ENCODE measurements at places on chromosomes 2 and 18.

DNA sequence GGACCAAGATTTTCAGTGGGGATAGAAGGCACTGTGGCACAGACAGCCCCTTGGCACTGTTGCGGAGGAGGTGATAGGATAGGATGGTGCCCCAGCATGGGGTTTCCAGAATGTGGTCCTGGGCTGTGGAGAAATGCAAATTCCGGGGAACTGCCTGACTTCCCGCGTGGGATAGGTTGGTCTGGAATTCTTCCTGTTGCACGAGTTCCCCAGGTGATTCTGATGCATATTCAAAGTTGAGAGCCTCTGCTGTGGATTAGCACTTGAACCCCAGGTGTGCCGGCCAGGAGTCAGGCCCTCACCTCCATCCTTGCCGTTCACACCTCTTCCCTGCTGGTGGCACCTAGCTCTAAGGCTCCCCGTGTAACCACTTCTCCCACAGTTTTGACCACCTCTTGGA lies 15.5 kb downstream of the NCK2 start:
- no peak for DNase-seq

DNA sequence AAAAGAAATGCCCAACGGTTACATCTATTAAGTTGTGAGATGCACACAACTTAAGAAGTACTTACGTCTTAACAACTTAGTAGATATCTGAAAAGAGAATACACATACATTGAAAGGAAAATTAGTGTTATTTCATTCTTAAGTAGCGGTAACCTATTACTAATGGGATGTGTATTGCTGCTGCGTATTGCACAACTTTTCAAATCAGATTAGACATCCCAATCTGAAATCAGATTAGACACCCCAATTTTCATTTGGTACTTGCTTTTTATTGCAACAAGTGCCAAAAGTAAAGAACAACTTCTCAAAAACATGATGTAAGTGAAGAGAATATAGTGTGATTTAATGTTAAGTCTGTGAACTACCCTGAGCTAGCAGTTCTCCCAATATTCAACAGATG lies 155.5 kb downstream of the DSC3 start:
- DNase-seq = no peak

- DNase-seq = no peak
Observed at GRCh38 chr2:239019183-239019581, 171.3 kb downstream of the TWIST2 start.

DNA sequence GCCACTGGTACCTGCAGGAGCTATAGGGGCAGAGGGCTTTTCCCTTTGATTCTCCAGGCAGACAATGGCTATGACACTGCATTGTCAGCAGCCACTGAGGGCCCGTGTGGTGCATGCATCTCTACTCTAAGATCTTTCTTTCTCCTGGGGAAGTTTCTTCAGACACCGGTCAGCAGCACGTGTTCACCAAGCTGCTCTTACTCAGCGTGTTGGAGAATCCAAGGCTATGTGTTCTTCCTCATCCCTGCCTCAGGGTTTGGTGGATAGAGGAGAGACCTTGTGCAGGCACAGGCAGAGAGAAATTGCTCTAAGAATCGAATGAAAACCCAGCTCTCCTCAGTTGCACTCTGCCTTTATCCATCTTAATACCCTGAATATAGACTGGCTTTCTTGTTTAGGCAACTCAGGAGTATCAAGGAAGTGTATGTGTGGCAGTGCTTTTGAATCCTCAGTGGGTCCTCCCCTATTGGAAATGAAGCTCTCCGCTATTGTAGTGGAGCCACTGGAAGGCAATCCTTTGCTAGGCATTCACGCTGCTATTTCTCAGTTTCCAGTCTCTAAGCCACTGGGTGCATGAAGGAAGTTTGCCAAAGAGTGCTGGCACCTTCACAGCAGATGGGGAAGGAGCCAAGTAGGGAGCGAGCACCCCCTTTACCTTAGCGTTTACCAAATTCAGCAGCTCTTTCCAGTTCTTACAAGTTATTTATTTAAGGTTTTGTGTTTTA lies 86.9 kb upstream of the EML6 start:
- no peak for DNase-seq

- DNase-seq = no peak
Observed at GRCh38 chr2:185484602-185485001, 254.0 kb upstream of the FSIP2 start.

GRCh38 chr2:214830794-214831346 lies 21.4 kb upstream of the BARD1 start:
- peak; percentile 20 for DNase-seq

GRCh38 chr18:36349552-36349951 lies 52.0 kb downstream of the FHOD3 start:
- DNase-seq = no peak

GRCh38 chr2:227454323-227454860 lies 17.6 kb upstream of the AGFG1 start:
- DNase-seq = no peak

DNA sequence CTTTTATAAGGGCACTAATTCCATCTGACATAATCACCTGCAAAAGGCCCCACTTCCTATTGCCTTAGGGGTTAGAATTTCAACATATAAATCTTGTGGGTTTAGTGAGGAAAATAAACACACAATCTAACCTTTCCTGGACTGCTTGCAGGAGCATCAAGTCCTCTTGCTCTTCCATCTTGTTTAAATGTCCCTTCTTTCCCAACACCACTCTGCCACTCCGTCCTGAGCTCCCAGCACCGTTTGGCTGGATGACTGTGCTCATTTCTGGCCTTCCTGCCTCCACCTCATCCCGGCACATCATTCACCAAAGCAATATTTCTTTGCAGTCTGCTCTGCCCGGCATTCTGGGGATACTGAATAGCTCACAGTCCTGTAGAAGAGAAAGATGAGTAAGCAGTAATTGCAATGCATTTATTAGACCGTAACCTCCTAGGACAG lies 247.8 kb downstream of the BCL2 start:
- no peak for DNase-seq

DNA sequence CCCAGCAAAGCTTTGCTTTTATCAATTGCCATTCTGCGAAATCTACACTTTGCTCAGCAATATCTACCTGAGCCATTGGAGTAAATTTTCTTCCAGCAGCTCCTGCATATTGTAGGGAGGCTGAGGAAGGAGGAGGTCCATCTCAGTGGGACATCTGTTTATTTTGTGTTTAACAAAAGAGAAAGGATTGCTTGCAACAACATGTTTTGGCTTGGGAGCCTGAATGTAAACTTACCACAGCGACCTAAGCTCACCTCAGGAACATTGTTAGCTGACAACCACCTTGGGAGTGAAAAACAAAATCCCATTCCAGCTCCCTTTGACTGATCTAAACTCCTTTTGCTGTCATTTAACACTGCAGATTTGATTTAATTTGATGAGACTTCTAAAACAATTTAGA lies 356.1 kb downstream of the SS18 start:
- no peak for DNase-seq

- peak; percentile 65 for DNase-seq
Observed at GRCh38 chr18:77067291-77068061, 65.1 kb downstream of the MBP start.

DNA sequence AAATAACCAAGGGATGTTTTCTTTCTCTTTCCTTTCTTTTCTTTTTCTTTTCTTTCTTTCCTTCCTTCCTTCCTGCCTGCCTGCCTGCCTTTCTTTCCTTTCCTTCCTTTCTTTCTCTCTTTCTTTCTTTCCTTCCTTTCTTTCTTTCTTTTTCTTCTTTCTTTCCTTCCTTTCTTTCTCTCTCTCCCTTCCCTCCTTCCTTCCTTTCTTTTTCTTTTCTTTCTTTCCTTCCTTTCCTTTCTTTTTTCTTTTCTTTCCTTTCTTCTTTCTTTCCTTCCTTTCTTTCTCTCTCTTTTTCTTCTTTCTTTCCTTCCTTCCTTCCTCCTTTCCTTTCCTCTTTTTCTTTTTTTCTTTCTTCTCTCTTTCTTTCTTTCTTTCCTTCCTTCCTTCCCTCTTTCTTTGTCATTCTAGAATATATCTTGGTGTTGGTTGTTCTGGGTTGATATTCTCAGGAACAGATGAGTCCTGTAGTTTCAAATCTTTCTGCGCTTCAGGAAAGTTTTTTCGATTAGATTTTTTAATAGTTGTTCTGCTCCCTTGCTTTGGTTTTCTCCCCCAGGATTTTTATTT lies 101.5 kb upstream of the FBXO11 start:
- no peak for DNase-seq

GRCh38 chr18:42545825-42546224 lies 569.7 kb downstream of the RIT2 start:
- no peak for DNase-seq

GRCh38 chr2:174924061-174924693 lies 81.0 kb downstream of the CHN1 start:
- DNase-seq = no peak

DNA sequence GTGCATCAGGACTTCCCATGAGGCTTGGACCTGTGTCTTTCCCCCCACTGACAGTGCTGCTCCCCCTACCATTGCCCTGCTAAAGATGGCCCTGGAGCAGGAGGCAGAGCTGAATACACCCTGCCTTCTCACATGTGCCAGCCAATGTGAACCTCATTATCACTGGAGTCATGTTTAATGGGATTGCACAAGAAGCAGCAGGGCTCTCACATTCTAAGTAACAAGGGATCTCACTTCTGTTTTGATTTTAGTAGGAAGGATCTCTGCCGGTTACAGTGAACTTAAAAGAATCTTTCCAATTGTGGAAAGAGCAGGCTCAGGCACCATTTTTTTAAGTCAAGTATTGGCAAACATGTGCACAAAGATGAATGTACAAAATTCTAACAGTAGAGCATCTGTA lies 322.1 kb upstream of the MEX3C start:
- DNase-seq = no peak

DNA sequence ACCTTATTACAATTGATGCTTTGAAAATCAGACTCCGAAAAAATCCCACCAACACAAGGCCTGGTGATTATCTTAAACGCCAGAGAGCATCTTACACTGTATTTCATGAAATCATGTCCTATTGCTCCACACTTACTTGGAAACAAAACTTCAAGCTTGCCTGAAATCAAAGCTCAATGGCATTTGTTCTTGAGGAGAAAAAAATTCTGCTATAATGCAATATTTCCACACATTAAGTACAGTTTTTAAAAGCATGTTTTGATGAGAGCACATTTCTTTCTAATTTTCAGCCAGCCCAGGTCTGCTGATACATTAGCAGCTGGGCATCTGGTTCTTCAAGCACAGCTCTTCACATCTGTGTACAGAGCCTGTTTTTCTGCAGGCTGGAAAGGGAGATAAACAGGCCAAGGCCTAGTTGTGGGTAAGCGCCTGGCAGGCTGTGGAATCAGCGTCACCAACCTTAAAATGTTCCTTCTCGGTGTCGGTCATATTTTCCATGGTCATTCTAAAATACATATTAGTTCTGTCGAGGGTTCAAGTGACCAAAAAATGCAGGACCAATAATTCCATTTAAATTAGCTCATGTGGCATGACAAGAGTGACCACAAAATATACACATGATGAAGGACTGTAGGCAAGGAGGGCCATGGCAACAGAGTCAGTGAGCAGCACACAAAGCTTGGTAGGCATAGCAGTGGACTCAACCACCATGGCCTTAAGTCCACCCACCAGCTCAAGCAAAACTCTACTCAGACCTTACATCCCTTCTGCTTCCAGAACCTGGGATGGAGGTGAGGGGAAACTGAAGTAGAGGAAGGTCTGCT lies 20.9 kb downstream of the SLC8A1 start:
- DNase-seq = no peak

GRCh38 chr2:74481961-74482800 lies 617 bp downstream of the CCDC142 start:
- peak; percentile 77 for DNase-seq

DNA sequence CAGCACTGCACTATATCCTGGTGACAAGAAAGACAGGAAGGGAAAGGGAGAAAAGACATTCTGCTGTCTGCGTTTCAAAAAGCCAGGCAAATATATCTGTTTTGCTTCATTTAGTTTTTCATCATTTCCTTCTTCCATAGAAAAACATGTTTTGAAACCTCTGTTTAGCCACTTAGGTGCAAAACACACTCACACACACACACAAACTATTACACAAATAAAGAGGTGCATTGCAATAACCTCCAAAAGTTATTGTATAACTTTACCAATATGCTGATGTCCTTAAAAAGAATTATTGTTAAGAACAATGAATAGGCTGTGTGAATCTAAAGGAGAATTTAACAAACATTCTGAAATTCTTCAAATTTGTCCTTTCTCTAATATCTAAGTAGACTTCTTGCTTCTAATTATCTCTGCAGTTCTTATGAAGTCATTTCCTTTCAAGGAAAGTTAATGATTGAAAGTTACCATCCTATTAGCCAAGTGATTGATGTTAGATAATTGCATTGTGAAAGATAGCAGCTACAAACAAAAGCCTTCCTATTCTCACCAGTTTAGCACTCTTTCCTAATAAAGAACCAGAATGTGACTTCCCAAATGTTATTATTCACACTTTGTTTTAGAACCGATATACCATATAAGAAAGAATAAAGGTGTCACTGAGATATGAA lies 516.7 kb downstream of the KCNJ3 start:
- DNase-seq = no peak

DNA sequence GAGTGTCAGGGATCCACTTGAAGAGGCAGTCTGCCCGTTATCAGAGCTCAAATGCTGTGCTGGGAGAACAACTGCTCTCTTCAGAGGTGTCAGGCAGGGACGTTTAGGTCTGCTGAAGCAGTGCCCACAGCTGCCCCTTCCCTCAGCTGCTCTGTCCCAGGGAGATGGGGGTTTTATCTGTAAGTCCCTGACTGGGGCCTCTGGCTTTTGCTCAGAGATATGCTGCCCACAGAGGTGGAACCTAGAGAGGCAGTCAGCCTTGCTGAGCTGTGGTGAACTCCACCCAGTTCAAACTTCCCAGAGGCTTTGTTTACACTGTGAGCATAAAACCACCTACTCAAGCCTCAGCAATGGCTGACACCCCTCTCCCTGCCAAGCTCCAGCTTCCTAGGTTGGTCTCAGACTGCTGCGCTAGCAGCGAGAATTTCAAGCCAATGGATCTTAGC lies 38.1 kb downstream of the PLEK start:
- DNase-seq = peak; percentile 86

- no peak for DNase-seq
Observed at GRCh38 chr2:84483320-84483719, 24.2 kb upstream of the SUCLG1 start.
